ENCODE measurements at places on chromosomes 12 and 14. TPM values are rescaled to one million over a fixed set of nuclear protein-coding genes. Genes with fewer than 3 reads are reported as not detected.

GRCh38 chr14:24774187-24774915, 140.4 kb upstream of the GZMB start:
- no peak for DNase-seq

- no peak for DNase-seq
Observed at GRCh38 chr12:93614917-93615596, 42.6 kb downstream of the SOCS2 start.

DNA sequence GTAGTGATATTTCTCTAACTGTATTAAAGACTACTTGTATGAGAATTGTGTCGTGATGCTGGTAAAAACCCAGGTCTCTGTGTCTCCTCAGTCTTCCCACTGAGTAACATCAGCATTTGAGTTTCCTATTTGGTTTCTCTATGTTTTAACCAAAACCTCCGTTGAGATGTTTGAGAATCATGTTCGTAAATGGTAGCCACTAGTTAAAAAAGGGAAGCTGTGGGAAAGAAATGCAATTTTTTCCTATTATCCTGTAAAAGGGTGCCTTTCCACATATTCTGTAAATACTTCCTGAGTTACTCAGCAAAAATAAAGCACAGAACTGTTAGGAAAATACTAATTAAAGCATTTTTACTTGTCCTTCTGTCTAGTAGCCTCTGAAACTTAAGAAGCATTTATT, 7.0 kb downstream of the CLEC1B start:
- DNase-seq: no peak

RTL1 gene
- 24.5 TPM for polyA plus RNA-seq
